ENCODE measurements at places on chromosomes 3 and 15.
A peak's percentile ranks its signal among the peaks of the same experiment; 100 is the strongest.

GRCh38 chr3:113269661-113270060, 58.3 kb downstream of the BOC start:
- no peak for DNase-seq

GRCh38 chr3:116050311-116050915, 394.9 kb downstream of the LSAMP start:
- DNase-seq: no peak

GRCh38 chr3:66598168-66598567, 97.3 kb upstream of the LRIG1 start:
- DNase-seq: no peak

DNA sequence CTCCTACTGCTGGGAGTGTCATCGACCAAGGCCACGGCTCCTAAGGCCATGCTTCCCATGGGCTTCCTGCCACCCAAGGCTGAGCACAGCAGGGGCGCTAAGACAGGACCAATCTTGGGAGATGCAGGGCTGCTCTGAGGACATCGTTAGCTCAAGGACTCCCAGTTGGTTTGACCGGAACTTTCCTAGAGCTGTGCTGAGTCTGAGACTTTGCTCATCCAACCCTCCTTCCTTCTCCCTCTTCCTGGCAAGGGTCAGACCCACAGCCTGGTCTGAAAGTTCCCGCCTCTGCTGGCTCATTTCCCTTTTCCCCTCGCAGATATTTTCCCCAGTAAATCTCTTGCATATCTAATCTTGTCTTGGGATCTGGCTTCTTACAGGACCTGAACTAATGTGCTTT, 57.2 kb downstream of the EPHB3 start:
- DNase-seq: no peak

DNA sequence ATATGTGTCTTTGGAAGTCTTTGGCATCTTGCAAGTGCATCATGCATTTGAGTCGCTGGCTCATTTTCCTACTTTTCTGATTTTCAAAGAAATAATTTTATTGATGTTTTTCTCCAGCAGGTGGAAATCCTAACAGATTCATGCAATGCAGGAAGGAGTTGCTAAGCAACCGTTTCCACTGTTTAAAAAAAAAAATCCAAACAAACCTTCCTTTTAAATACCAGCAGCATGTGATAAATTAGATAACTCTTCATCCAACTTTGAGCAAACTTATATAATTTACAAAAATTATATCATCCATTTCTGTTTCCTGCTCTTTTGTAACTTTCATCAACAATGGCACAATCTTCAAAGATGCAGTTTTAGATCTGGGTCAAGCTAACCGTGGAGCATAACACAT, 364.1 kb downstream of the MFSD1 start:
- no peak for DNase-seq

DNA sequence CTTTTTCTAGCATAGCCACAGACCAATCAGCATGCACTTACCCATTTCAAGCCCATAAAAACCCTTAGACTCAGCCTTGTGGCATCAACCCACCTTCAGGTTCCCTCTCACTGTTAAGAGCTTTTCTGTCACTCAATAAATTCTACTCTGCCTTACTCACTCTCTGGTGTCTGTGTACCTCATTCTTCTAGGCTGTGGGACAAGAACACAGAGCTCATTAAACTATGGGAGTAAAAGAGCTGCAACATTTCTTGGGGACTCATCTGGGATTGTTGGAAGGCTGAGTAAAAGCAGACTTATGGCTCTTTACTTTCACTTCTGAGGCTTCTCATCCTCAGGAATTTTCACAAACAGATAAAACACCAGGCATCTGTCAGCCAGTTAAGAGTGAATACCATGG, 879.3 kb downstream of the ROBO2 start:
- no peak for DNase-seq

- peak; percentile 71 for DNase-seq
Measured at GRCh38 chr3:186790261-186790981, 7.0 kb downstream of the EIF4A2 start.

- peak; percentile 83 for DNase-seq
Measured at GRCh38 chr15:82647835-82648256, 683 bp upstream of the CPEB1 start.

GRCh38 chr15:79076661-79077060, 13.9 kb downstream of the RASGRF1 start:
- peak; percentile 17 for DNase-seq

DNA sequence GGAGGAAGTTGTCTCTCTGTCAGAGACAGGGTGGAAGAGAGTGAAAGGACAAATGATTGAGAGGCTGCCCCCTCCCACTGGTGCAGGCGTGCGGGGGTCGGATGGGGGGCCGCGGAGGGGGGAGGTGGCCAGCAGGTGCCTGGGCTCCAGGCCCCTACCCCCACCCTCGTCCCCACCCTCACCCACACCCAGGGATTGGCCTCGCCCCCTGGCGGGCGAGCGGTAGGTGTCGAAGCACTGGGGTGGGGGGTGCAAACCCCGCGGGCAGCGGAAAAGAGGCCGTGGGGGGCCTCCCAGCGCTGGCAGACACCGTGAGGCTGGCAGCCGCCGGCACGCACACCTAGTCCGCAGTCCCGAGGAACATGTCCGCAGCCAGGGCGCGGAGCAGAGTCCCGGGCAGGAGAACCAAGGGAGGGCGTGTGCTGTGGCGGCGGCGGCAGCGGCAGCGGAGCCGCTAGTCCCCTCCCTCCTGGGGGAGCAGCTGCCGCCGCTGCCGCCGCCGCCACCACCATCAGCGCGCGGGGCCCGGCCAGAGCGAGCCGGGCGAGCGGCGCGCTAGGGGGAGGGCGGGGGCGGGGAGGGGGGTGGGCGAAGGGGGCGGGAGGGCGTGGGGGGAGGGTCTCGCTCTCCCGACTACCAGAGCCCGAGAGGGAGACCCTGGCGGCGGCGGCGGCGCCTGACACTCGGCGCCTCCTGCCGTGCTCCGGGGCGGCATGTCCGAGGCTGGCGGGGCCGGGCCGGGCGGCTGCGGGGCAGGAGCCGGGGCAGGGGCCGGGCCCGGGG, at the start of gene KAT2B:
Gene KAT2B, plus strand, starts transcription at position 682 of the 783 bp plus-strand sequence. Its CDS starts 32 bp downstream, at position 714.
- DNase-seq: peak; percentile 87

Measured in endodermal cell (in vitro differentiated cells).